Heart right ventricle (tissue), 16 donors: ENCODE measurements at places on chromosomes 2 and 18.

GRCh38 chr2:138013639-138014038 is 49.4 kb downstream of the HNMT start:
- no peaks in the 10 kb centered on the region for H3K27me3 ChIP-seq
- H3K27ac ChIP-seq, result no peak overlapping the region
- DNase-seq, result no peak
- no peak overlapping the region for H3K4me3 ChIP-seq

DNA sequence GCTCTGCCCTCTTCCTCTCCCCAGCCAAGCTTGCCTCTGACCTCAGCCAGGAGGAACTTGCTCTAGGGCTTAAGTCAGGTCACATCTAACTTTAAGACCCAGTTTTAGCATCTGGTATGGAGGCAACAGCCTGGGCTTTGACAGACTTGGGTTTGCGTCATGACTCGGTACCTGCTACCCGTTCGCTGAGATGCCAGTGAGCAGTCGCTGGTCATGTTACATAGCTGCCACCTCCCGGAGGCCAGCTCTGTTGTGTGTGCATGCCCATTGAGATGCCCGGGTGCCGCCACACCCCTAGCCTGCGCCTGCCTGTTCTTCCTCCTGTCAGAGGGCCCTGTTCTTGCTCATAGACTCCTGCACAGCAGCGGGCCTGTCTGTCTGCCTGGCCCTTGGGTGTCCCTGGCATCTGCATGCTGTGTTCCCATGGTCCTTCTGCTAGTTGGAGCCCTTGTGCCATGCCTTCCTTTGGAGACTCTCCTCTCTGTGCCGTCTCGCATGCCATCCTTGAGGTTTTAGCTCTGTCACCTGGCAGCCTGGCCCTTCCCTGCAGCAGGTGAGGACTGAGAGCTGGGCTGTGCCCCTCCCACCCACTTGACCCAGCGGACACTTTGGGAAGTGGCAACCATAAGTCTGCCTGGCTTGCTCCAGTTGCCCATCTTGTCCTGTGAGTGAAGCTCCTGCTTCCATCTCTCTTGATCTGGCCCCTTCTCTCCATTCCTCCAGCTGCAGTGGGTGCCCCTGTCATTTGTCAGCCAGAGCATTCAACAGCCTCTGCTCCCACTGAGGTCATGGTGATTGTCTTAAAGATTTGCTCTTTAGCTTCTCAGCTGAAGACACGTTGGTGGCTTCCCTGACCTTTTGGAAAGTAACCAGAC is 24.9 kb downstream of the ASAP2 start:
- peak overlapping the region; percentile 43 for H3K27ac ChIP-seq
- H3K4me1 ChIP-seq, result peaks cover 100% of the 10 kb centered on the region
- DNase-seq, result no peak
- H3K27me3 ChIP-seq, result no peaks in the 10 kb centered on the region
- no peak overlapping the region for H3K4me3 ChIP-seq

DNA sequence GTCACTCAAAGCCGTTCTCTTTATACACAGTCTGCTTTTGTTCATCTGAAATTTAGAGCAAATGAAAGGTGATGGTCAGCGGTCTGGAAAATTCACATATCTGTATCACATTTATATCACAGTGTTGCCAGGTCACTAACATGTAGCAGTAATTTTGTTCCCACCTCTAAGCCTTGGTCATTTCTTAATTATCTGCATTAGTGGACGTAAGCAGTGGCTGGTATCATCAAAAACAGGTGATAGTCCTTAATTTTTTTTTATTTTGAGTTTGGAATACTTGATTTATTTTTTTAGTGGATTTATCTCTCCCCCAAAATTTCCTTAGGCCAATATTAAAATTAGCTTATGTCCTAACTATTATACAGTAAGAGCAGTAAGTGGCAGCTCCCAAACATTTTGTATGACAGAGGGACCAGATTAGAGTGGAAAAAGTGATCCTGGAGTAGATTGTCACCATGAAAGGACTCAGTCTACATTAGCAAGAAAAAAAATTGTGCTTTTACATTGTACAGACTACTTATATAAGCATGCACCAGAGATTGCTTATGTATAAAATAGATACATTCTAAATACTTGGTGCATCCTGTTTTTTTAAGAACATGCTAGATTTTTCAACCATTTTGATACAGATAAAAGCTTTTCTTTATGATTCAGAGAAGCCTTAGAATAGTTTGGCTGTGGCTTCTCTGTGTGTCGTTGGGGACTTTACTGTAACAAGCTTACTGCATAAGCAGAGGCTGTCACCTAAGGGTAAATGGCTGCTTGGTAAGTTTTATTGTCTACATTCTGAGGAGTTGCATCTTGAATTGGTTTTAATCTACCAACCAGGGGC is 65.0 kb downstream of the MAPRE2 start:
- peak overlapping the region; percentile 9 for H3K27ac ChIP-seq
- no peaks in the 10 kb centered on the region for H3K27me3 ChIP-seq
- DNase-seq, result no peak
- H3K36me3 ChIP-seq, result no peaks in the 10 kb centered on the region
- no peak overlapping the region for H3K4me3 ChIP-seq
- peaks cover 30% of the 10 kb centered on the region for H3K4me1 ChIP-seq

GRCh38 chr2:125696560-125696959 is 959.4 kb upstream of the GYPC start:
- DNase-seq, result no peak
- H3K4me1 ChIP-seq, result no peaks in the 10 kb centered on the region
- no peak overlapping the region for H3K27ac ChIP-seq
- H3K4me3 ChIP-seq, result no peak overlapping the region
- H3K27me3 ChIP-seq, result no peaks in the 10 kb centered on the region
- no peaks in the 10 kb centered on the region for H3K36me3 ChIP-seq

DNA sequence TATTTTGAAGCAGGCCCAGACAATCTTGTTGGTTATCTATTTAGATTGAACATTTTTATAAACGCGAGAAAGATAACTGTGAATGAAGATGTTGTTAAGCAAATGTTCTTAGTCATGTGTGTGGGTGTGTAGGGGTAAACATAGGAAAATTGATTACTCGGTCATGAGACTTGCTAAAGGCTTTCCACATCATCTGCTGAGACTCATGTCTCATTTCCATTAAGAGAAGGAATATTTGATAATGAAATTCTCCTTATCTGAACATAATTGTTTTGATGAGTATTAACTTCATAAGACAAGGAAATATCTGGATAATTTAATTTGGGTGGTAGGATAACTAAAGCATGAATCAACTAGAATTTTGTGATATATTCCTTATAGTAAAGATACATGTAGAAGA is 19.7 kb downstream of the CCDC102B start:
- no peak overlapping the region for H3K4me3 ChIP-seq
- H3K27ac ChIP-seq, result no peak overlapping the region
- peaks cover 27% of the 10 kb centered on the region for H3K4me1 ChIP-seq
- no peak for DNase-seq
- no peaks in the 10 kb centered on the region for H3K27me3 ChIP-seq
- no peaks in the 10 kb centered on the region for H3K36me3 ChIP-seq

GRCh38 chr2:107772353-107772752 is 54.3 kb upstream of the RGPD4 start:
- no peak overlapping the region for H3K4me3 ChIP-seq
- no peaks in the 10 kb centered on the region for H3K27me3 ChIP-seq
- DNase-seq, result no peak
- no peaks in the 10 kb centered on the region for H3K4me1 ChIP-seq
- no peak overlapping the region for H3K27ac ChIP-seq

- no peak for DNase-seq
- H3K27ac ChIP-seq, result no peak overlapping the region
- no peaks in the 10 kb centered on the region for H3K36me3 ChIP-seq
- H3K27me3 ChIP-seq, result no peaks in the 10 kb centered on the region
Observed at GRCh38 chr2:129765678-129766351, 213.7 kb upstream of the RAB6C start.

- no peak for DNase-seq
- no peaks in the 10 kb centered on the region for H3K4me1 ChIP-seq
- H3K36me3 ChIP-seq, result no peaks in the 10 kb centered on the region
- H3K4me3 ChIP-seq, result no peak overlapping the region
- H3K27ac ChIP-seq, result no peak overlapping the region
- peaks cover 14% of the 10 kb centered on the region for H3K27me3 ChIP-seq
Observed at GRCh38 chr18:73961804-73962203, 185.8 kb downstream of the FBXO15 start.

DNA sequence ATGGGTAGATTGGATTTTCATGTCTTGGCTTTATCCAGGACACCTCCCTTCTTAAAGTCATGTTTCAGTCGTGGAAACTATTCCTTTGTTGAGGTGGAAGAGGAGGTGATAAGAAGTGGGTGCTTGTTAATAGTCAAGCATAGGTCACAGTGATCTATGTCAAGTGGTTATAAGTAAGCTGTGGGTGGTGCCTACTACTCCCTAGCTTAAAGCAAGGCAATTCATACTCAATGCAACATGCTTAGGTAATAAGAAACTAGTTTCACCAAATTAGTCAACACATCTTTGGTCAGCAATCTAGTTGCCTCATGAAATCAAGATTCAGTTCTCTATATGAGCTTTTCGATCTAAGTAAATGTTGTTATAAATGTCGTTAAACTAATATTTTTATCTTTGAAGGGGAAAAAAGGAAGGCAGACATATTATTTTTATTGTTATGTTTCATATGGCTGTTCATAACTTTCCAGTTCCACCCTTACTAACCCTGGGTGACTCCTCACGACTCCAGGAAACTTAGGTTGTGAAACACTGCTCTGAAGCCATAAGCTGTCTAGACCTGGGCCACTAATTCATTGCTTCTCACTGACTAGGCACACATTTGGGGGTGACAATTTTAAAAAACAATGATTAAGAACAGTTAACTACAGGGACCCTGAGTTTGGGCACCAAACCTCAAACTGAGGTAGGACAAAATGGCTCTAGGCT is 5.8 kb upstream of the ABCB11 start:
- H3K36me3 ChIP-seq, result no peaks in the 10 kb centered on the region
- no peak for DNase-seq
- no peak overlapping the region for H3K4me3 ChIP-seq
- H3K27ac ChIP-seq, result peak overlapping the region; percentile 2

- H3K27ac ChIP-seq, result no peak overlapping the region
- no peak overlapping the region for H3K4me3 ChIP-seq
- no peak for DNase-seq
- no peaks in the 10 kb centered on the region for H3K4me1 ChIP-seq
- H3K36me3 ChIP-seq, result no peaks in the 10 kb centered on the region
- no peaks in the 10 kb centered on the region for H3K27me3 ChIP-seq
Observed at GRCh38 chr18:60196836-60197606, 175.6 kb downstream of the MC4R start.

DNA sequence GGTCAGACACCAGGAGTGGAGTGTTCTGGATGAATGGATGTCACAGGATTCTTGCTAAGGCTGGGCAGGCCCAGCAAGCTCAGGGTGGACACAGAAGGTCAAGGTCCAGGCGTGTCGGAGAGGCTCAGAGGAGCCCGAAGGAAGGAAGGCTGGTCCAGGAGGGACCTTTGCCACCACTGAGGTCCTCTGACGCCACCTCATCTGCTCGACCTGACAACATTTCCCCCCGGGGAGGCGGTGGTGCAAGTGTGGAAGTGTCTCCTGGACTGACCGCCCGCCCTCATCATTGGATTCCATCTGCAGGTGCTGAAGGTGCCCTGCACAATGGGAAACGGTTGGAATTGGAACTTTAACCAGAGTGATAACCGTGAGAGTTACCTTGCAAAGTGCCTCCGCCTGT is 124.6 kb downstream of the RTP5 start:
- H3K4me3 ChIP-seq, result no peak overlapping the region
- no peaks in the 10 kb centered on the region for H3K4me1 ChIP-seq
- peaks cover 22% of the 10 kb centered on the region for H3K27me3 ChIP-seq
- DNase-seq, result no peak
- H3K27ac ChIP-seq, result no peak overlapping the region

- DNase-seq, result no peak
- no peaks in the 10 kb centered on the region for H3K27me3 ChIP-seq
- peak overlapping the region; percentile 47 for H3K27ac ChIP-seq
- H3K36me3 ChIP-seq, result no peaks in the 10 kb centered on the region
- no peak overlapping the region for H3K4me3 ChIP-seq
- peaks cover 5% of the 10 kb centered on the region for H3K4me1 ChIP-seq
Observed at GRCh38 chr2:46181306-46181705, 115.9 kb upstream of the EPAS1 start.

- no peak for DNase-seq
- no peaks in the 10 kb centered on the region for H3K4me1 ChIP-seq
- no peaks in the 10 kb centered on the region for H3K27me3 ChIP-seq
- no peak overlapping the region for H3K4me3 ChIP-seq
- H3K27ac ChIP-seq, result no peak overlapping the region
Observed at GRCh38 chr2:164905307-164905706, 50.0 kb downstream of the SLC38A11 start.

- H3K4me1 ChIP-seq, result peaks cover 34% of the 10 kb centered on the region
Observed at GRCh38 chr2:168632709-168633121, 169.7 kb upstream of the NOSTRIN start.
